Globus pallidus (tissue), 1 donor: ENCODE measurements at places on chromosomes 7 and 10.

DNA sequence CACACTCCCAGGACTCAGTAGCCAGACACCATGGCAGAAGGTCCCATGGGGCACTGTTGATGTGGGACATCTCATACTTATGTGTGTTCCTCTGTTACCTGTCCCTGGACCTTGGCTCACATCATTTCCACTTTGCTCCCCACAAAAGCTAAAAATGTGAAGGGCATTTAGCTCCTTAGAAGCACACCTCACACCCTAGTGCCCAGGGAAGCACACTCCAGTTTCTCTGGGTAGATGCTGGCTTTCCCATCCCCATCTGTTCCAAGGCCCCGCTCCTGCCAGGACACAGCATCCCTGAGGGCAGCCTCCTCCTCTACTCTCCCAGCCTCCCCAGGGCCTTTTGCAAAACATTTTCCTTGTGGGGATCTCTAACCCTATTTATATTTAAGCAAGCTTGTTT is 572.4 kb upstream of the MGMT start:
- no peak for DNase-seq

- DNase-seq = no peak
These were observed 34.2 kb downstream of the MTURN start for GRCh38 chr7:30168835-30169573.

DNA sequence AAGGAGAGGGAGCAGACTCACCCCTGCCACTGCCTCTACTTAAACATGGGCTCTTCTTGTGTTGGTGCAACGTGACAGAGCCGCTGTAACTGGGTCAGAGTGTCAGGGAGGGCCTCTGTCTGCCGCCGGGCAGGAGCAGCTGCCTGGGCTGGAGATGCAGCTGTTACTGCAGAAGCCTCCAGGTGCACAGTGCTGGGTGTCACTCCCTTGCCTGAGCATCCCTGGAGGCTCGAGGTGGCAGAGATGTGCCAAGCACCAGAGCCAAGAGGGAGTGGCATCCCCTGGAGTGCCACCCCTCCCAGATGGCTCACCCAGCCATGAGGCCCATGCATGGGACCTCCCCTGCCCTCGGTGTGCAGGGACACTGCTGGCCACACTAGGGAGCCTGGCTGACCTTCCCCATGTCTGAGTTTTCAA is 145.7 kb downstream of the PRPF18 start:
- DNase-seq = no peak

- DNase-seq = no peak
These were observed 82.4 kb upstream of the SLC13A1 start for GRCh38 chr7:123282181-123282580.

DNA sequence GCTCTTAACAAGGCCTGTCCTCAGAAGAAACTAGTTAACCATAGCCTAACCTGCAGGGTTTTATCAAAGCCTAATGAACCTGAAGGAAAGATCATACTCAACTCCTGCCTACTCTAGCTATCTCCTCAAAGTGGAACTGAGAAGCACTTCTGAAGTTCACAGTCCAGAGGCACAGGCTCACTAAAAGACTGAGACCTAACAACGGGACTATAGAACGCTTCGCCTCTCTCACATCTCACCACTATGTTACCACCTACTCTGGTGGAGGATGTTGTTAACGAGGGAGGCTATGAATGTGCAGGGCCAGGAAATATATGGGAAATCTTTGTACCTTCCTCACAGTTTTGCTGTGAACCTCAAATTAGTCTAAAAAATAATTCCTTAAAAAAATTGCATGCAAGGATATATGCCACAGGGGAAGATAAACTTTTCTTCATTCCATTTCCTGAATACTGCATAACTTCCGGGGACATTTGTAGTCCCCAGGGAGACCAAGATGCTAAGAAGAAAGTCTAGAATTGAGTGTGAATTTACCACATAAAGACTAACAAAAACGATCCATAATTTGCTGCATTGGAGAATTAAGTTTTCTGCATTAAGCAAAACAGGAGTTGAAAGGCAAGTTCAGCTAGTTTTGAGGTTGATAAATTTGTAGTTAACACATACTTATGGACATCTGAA is 21.6 kb downstream of the LIPJ start:
- no peak for DNase-seq

- no peak for DNase-seq
These were observed 197.1 kb downstream of the PHTF2 start for GRCh38 chr7:77995717-77996116.

DNA sequence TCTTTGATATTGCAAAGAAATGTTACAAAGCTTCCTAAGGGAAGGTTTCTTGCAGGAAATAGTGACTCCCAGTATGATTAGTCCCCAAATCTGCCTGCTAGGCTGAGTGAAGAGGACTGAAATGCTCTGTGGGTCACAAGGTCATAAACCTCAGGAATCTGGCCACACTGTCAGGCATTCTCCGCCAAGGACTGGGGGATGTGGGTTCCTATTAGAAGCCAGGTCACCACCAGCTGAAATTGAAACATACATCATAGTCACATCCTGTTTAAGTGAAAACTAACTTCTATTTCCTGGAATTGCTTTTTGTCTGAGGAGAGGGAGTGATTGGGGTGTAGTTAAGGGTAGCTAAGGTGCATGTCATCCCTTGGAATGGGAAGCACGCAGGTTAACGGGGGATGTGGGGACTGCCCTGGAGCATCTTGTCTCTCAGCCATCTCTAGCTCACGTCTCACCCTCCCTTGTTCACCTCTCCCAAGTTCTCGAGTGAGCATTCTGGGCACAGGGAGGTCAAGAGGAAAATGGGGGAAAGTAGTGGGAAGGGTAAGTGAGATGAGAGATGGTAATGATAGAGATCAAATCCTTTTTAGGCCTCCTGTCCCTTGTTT is 12.0 kb upstream of the GSAP start:
- no peak for DNase-seq

DNA sequence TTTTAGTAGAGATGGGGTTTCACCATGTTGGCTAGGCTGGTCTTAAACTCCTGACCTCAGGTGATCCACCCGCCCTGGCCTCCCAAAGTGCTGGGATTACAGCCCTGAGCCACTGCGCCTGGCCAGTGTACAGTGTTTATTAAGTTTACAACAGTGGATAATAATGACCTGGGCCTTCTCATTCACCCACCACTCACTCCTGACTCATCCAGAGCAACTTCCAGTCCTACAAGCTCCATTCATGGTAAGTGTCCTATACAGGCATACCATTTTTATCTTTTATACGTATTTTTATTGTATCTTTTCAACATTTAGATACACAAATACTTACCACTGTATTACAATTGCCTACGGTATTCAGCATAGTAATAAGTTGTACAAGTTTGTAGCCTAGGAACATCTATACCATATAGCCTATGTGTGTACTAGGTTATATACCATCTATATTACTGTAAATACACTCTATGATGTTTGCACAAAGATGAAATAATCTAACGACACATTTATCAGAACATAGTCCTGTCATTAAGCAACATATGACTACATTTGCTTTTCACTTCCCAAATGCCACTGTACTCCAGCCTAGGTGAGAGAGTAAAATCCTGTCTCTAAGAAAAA is 17.1 kb downstream of the HOXA1 start:
- no peak for DNase-seq

GRCh38 chr10:102738692-102739121 is 5.0 kb upstream of the WBP1L start:
- no peak for DNase-seq

GRCh38 chr10:5604236-5604925 is 62.0 kb downstream of the ASB13 start:
- DNase-seq = no peak

DNA sequence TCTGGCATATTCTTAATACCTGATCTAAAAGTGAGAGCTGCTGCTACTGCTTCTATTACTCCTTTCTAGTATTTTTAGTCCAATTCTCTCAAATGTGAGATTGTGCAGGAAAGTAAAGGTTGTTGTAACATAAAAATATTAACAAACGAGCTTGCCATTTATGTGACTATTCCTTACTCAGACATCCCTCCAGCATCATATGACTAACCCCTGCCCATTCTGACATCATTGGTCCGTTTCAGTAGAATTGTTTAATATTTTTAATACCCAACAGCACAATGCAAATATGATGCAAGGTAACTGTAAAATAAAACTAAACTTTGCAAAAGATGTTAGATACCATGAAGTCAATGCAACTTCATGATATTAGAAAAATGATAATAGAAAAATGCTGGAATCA is 83.6 kb downstream of the CFAP58 start:
- DNase-seq = no peak

GRCh38 chr10:62813981-62814380 is 2.2 kb downstream of the EGR2 start:
- DNase-seq = no peak
